ENCODE measurements at places on chromosomes 12 and 14.
A peak's percentile ranks its signal among the peaks of the same experiment; 100 is the strongest.

- no peak for DNase-seq
These were observed 9.7 kb downstream of the NAP1L1 start for GRCh38 chr12:76074701-76075336.

- DNase-seq, result no peak
These were observed 108.3 kb upstream of the HMGA2 start for GRCh38 chr12:65715961-65716360.

GRCh38 chr12:91959220-91959619 lies 186.4 kb downstream of the BTG1 start:
- DNase-seq, result no peak

GRCh38 chr12:130994821-130995375 lies 41.2 kb downstream of the ADGRD1 start:
- DNase-seq, result no peak

DNA sequence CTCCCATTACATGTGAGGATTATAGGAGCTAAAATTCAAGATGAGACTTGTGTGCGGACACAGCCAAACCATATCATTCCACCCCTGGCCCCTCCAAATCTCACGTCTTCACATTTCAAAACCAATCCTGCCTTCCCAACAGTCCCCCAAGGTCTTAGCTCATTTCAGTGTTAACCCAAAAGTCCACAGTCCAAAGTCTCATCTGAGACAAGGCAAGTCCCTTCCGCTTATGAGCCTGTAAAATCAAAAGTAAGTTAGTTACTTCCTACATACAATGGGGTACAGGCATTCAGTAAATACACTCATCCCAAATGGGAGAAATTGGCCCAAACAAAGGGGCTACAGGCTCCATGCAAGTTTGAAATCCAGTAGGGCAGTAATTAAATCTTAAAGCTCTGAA lies 76.1 kb downstream of the CRADD start:
- no peak for DNase-seq

DNA sequence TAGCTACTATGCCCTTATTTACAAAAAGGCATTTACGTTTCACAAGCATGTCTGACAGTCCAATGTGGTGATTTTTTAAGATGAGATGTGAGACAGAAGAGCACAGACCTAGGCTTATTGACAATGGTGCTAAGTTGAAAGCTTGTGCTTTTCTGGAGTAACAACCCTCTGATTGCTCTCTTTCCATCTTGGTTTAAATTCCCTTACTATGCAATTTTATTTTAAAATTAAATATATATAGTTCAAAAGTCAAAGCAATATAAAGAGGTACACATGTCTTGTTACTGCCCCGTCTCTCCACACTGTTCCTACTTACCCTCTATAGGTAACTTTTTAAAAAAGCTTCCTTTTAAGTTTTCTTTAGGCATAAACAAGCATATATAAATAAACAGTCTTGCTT lies 39.4 kb upstream of the BBS10 start:
- DNase-seq, result no peak

GRCh38 chr12:46480724-46481123 lies 108.2 kb upstream of the SLC38A2 start:
- no peak for DNase-seq

DNA sequence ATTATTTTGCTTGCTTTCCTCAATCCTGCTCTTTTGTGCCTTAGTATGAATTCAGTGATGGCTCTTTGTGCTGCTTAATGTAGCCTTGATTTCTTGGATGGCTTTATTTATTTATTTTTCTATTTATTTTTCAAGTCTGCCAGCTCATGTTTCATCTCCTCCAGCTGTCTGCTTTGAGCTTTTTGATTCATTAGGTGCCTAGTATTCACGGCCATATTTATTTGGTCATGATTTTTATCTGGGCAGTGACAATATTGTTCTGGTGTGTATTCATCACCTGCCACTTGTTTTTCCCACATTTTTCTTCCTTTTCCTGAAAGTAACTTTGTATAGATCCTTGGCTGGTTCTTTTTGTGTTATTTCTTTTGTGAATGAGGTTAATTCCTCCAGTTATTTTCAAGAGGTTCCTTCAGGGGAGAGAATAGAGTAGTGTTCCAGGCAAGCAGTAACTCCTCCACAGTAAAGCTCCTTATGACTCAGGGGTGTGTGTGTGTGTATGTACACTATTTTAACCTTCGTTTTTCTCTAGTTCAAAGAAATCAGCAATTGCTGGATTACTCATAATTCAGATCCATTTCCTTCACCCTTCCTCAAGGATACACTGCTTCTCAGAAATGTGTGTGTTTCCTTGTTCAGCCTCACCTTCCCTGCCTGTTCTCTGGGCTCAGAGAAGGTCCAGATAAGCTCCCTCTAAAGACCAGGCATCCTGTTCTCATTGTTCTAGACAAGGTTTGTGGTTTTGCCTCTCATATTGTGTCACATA lies 51.6 kb upstream of the PMCH start:
- no peak for DNase-seq

GRCh38 chr14:23147676-23148075 lies 28.6 kb upstream of the CEBPE start:
- peak; percentile 78 for DNase-seq

- no peak for DNase-seq
These were observed 35.5 kb upstream of the SFSWAP start for GRCh38 chr12:131675126-131676080.

- DNase-seq, result no peak
These were observed 71.6 kb downstream of the MAP1LC3B2 start for GRCh38 chr12:116630762-116631161.

DNA sequence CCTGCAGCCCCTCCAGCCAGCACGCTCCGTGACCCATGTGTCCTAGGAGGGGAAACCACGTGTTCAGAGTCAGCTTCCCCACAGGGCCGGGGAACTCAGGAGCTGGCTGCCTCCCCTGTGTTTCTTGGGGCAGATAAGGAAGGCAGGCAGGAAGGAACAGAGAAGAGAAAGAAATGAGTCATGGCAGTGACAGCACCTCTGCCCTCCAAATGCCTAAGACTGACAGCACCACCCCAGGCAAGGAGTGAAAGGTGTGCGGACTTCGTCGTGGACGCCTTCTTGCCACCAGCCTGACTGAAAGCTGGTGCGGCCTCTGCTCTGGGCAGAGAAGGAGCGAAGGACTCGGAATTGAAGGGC lies 167.0 kb upstream of the FKBP4 start:
- no peak for DNase-seq

DNA sequence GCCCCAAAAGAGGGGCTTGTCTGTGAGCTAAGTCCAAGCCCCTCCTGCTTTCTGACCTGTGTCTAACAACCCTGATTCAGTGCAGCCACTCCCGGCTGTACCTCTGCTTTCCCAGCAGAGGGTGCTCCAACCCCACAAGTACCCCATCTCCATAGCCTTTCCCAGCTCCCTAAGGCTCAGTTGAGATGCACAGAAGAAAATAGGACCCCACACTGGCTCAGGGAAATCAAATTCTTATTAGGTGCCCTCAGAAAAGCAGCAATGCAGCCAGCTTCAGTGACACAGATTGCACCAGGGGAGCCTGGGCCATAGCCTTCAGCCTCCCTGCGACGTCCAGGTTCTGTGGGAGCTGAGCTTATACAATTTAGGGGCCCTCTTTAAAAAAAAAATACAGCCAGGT lies 49.9 kb downstream of the LRRC74A start:
- peak; percentile 83 for DNase-seq

- no peak for DNase-seq
These were observed 593.0 kb downstream of the VRK1 start for GRCh38 chr14:97390096-97390724.

DNA sequence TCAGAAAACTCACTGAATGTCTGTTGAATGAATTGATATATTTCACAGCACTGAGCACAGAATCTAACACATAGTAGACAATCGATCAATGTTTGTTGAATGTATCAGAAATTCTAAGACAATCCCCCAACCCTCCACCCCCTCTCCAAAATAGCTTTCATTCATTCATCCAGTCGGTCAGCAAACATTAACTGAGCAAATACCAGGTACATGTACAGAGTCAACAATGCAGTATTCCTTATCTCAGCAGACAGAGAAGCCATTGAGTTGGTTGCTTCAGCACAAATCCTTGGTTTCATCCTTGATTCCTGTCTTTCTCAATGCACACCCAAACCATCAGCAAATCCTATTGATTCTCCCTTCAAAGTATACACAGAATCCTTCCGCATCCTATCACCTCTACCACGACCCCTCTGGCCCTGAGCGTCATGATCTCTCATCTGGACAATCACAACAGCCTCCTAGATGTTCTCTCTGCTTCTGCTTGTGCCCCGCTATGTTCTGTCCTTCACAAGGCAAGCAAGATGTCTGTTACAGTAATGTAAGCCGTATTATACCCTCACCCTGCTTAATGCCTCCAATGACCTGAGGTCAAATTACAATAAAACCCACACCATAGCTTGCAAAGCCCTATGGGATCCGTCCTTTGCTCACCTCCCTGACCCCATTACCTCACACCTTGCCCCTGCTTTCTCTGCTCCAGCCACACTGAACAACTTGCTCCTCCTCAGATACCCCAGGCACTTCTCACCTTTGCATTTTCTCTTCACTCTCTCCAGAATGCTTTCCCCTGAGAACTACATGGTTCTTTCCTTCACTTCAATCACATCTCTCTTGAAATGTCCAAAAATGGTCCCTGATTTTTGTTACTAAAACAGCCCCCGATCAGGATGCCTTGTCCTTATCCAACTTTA lies 738.1 kb upstream of the TBX3 start:
- DNase-seq, result no peak

DNA sequence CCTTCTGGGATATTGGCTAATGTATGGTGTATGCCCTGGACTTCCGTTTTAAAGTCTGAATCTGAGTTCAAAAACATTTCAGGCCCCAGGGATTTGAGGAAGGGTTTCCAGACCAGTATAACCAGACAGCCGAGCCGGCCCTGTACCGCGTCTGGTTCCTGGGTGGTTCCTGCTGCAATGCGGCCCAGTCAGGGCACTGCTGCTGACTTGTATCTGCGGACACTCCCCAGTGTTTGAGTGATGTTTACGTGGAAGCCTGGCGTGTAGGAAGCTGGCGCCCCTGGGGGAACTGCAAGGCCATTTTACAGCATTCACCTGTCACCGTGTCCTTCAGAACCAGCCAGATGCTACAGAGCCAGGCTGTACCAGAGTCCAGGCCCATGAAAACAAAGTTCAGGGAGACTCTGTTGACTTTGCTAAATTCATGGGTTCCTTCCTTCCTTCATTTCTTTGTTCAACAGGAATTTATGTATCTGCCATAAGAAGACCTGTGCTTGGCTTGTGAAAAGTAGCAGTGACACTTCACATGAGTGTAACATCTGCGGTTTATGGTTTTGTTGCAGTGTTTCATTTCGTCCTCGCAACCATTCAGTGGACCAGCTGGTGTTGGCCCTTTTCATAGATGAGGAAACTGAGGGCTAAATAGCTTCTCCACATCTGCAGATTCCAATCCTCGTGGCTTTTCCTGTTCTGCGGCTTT lies 16.8 kb downstream of the EML1 start:
- DNase-seq, result no peak

DNA sequence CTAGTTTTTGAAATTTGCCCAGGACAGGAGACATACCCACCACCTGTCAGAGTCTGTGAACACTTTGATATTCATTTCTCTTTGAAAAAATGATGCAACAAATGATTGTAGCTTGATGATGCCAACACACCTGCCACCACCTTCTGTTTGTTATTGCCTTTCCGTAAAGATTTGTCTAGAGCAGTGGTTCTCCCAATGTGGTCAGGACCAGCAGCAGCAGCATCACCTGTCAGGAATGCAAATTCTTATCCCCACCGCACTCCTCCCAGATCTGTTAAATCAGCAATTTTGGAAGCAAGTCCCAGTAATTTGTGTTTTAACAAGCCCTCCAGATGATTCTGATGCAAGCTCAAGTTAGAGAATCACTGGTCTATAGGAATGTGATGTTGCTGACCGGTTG lies 9.9 kb downstream of the CCDC175 start:
- peak; percentile 61 for DNase-seq

DNA sequence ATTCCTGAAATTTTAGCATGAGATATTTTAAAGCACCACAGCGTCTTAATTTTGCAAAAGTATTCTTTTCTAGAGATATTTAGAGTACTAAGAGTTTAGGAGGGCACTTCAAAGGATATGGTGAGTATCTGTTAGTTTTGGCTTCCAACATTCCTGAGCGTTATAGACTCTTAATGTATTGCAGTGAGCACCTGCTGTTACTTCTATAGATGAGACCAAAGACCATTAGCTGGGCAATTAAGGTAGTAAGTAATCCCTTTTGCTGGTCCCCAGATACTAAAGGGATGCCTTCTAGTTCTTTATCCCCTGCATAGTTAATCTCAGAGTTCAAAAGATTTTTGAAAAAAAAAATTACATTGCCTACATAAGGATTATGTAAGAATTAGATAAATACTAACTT lies 975.6 kb downstream of the GALC start:
- DNase-seq, result no peak

DNA sequence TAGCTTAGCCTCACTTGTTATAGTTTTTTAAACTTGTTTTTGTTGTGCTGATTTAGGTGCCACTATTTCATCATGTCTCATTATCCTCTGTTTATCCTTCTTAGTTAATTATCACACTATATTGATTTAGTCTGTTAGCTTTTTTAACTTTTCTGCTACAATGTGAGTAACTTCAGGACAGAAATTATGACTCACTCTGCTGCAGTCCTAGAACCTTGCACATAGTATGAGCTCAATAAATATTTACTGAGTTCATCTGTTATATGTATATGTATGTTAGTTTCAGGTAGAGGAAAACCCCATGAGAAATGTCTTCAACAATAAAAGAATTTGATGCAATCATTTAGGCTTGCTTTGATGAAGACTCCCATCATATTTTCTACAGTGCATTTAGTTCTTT lies 224.3 kb upstream of the NAV3 start:
- no peak for DNase-seq

DNA sequence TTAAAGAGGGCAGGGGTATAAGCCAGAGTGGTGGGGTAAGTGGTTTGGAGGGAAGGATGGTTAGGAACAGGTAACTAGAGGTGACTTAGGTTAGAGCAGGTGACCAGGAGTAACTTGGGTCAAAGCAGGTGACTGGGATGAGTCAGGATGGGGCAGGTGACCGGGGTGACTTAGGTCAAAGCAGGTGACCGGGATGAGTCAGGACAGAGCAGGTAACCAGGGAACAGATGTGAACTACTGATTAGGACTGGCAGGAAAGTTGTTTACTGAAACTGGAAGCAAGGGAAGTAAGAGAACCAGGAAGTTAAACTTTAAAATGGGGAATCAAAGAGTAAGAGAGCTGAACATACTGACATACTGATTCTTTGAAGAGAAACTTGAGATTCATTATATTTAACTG lies 57.4 kb downstream of the FSCB start:
- DNase-seq, result no peak

GRCh38 chr12:119687879-119688278 lies 19.9 kb downstream of the PRKAB1 start:
- no peak for DNase-seq

DNA sequence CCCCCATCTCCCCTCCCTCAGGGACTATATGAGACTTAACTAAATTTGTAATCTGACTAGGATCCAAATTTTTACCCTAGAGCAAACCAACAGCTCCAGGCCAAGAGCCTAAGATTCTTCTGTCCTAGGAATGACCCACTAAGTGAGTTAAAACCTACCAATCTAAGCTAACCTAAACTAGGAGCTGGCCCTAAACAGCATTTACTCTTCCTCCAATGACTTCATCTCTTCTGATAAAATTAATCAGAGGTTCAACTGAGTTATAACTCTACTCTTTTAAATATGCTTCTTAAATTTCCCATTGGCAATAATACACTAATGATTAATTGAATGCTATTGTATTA lies 39.9 kb upstream of the TMPO start:
- no peak for DNase-seq

- DNase-seq, result no peak
These were observed 58.0 kb downstream of the OVCH1 start for GRCh38 chr12:29439506-29439905.
